Activated CD4-positive, CD25-positive, alpha-beta regulatory T cell treated with anti-CD3 and anti-CD28 coated beads, Interleukin-2, amount 50 U/mL, for 16 hours (primary cell): ENCODE measurements at places on chromosomes 5 and 9.

DNA sequence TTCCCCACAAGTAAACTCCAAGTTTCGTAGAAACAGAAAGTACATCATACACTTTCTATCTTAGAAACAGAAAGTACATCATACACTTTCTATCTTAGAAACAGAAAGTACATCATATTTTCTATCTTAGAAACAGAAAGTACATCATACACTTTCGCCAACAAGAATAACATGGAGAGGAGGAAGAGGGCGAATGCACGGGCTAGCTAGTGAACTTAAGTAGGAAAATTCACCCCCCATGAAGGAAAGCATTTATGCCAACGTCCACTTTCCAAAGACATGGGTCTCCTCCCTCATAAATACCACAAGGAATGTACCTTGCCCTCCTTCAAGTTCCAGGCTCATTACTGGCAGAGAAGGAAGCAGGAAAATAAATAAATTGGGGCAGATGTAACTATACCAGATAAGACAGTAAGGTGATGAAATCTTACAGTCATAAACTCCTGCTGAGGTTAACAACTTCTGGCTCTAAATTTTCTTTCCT is 64.7 kb downstream of the FRMD3 start:
- DNase-seq: no peak

DNA sequence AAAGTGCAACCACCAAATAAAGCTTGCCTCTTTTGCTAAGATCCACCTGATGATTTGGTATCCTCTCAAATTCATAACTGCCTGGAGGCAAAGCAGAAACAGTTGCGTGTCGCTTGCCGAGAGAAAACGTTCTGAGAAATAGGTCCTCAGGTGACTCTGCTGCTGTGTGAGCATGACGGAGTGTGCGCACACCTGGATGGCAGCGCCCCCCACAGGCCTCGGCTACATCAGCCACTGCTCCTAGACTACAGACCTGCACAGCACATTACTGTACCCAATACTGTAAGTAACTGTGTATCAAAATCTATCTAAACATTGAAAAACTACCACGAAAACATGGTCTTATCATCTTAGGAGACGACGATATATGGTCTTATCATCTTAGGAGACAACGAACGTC is 87.4 kb downstream of the CAMSAP1 start:
- DNase-seq: no peak

DNA sequence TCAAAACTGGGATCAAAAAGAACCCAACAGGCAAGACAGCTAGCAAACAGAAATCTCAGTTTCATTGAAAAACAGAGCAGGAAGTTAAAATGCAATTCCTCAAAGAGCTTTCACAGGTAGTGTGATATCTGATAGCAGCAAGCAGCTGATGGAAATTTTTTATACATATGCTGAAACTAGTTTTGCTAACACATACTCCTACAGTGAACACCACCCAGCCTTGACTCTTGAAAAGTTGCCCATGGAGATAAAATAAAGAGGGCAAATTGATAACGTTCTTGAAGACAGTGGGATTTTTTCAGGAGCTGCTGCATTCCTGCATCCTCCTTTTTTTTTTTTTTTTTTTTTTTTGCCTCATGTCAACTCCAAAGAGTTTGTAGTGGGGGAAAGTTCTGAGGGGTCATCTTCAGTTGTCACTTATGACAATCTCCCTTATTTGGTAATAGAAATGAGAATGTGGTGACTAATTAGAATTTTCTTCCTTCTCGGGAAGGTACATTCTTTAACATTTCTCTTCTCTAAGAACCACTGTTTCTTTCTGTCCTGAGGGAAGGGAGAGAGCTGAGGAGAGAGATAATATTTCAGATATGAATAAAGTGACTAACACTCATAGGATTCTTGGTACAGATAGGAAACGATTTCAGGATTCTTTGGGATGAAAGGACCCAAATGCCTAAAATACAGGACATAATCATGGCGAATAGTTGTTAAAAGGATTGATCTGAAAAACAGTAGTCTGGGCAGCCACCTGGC is 24.6 kb downstream of the SH3RF2 start:
- DNase-seq: no peak

GRCh38 chr5:162274679-162275078 is 207.1 kb downstream of the GABRG2 start:
- no peak for DNase-seq

DNA sequence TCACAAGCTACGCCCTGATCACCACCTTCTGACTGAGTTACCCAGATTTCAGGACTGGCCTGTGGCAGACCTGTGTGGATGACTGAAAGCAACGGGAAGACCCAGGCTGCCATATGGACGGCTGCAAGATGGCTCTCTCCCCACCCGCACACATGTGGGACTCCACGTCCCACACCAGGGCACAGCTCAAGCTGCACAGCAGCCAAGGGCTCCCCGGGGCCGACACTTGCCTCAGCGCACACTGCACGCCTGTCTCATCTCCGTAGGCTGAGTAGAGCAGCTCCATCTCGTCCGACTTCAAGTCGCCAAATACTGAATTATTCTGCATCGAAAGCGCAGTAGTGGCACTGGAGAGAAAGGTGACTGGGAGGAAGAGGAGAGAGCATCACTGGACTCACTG is 14.5 kb downstream of the BRD9 start:
- DNase-seq: no peak

- DNase-seq: no peak
Measured at GRCh38 chr5:67483453-67484030, 286.9 kb upstream of the CD180 start.

DNA sequence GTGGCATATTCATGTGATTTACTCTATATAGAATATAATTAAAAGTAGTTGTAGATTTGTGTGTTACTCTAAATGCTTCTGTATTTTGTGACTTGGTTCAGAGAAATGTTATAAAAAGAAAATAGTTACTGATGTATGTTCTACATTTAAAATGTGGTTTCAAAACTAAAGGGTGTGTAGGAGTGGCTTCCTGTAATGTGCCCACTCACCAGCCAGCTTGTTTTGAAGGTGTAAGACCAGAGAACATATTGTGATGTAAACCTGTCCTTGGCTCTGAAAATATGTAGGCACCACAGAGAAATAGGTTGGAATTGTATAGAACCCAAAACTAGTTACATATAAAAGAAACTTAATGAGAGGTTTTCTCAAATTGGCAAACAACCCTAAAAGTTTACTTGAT is 51.2 kb upstream of the ARRDC3 start:
- no peak for DNase-seq

- no peak for DNase-seq
Measured at GRCh38 chr9:27386571-27387091, 89.7 kb upstream of the EQTN start.

- DNase-seq: no peak
Measured at GRCh38 chr9:18075253-18075952, 398.6 kb upstream of the ADAMTSL1 start.

GRCh38 chr9:111828193-111828592 is 33.5 kb upstream of the SHOC1 start:
- DNase-seq: no peak

DNA sequence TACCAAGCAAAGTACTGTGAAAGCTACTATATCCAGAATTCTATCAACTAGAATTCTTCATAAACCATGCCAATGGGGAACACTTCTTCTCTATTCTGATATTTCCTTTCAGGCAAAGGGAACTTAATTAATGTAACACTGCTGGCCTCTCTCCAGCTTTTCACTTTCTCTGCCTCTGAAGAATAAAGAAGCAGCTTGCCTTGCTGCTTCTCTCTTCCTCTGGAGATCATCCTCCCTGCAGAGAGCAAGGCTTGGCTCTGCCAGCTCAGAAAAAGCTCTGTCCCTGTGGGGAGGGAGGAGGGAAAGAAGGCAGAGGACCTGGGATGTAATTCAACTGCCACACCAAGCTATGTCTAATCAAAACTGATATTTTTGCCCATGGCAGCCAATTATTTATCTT is 6.5 kb downstream of the CTNND2 start:
- DNase-seq: no peak

- DNase-seq: no peak
Measured at GRCh38 chr5:107254214-107254901, 416.4 kb downstream of the EFNA5 start.

DNA sequence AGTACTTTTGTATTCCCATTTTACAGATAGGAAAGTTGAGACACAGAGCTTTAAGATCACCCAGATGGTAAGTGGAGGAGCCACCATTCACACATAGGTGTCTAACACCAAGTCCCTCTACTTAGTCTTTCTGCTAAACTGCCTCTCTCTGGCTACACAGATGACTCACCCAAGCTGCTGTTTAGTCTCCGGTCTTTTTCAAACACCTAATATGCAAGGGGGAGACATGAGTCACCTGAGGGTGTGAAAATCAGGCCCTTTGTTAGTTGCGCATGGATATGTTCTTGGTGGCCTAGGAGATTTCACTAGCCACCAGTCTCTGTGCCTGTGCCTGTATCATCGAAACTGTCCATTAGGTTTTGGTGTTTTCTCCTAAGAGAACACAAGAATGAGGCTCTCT is 117.8 kb downstream of the MAST4 start:
- no peak for DNase-seq

DNA sequence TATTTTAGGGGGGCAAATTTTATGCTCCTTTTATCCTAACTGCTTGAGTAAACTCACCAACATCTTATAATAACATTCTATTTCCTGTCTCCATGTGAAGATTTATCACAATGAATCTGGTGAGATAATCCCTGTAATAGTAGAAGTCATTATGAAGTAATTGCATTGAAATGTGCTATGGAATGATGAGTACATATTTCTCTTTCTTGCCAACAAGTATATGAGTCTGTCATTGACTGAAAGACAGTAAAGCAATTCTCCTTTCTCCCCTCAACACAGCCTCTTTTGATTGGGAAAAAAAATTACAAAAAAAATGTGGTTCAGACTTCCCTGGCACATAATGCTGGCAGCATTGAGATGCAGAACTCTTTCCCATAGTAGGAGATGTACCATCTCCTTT is 459.2 kb upstream of the RGMB start:
- DNase-seq: no peak

DNA sequence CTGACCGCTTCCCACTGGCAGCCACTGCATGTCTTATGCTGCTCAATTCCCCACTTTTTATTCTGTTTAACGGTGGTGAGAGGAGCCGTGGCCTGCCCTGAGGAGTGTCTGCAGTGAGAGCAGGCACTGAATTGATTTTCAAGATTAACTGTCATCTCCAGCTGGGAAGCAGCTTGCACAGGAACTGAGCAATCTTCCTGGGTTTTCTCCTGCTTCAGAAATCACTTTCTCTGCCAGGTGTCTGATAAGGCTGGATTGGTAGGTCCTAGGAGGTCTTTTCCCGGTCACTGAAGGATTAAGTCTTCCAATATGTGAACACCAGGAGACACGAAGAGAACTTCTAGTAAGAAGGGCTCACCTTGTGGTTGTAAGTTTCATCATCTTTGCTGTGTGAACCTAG is 181.1 kb upstream of the RAD23B start:
- DNase-seq: no peak

DNA sequence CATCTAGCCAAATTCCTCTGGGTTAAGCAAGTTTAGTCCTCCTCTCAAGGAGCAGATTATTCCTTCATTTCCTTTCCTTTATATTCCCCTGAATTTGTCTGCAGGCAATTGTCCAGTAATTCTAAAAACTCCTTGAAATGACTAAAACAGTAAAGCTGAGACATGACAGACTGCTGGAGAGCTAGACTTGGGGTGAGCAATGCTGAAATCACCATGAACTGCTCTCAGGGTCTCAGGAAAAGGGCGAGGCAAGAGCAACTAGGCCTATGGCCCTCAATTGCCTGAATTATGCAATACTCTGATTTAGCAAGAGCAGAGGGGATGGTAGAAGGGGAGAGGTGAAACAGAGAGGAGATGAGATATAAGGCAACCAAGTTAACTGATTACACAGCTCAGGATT is 172.9 kb upstream of the NREP start:
- no peak for DNase-seq

DNA sequence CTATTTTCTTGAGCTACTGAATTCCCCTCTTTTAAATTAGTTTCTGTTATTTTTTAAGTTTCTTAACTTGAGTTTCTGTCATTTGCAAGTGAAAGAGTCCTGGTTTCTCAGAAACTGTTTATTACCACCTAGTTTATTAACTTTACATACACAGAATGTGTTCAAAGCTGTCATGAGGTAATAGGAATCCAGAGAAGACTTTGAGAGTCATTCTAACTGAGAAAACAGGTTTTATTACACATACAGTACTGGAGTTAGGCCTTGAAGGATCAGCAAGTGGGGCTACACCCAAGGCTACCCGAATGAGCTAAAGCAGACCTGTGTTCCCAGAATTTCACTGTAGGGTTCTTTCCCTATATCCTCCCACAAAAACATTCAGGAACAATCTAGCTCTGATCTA is 33.1 kb downstream of the FAM114A2 start:
- no peak for DNase-seq

- DNase-seq: no peak
Measured at GRCh38 chr5:81856948-81857928, 106.3 kb upstream of the SSBP2 start.

- no peak for DNase-seq
Measured at GRCh38 chr5:40233268-40233667, 446.4 kb upstream of the PTGER4 start.

- DNase-seq: no peak
Measured at GRCh38 chr5:177355162-177355867, 2.4 kb upstream of the RGS14 start.

- no peak for DNase-seq
Measured at GRCh38 chr5:1366514-1366913, 21.6 kb upstream of the CLPTM1L start.

DNA sequence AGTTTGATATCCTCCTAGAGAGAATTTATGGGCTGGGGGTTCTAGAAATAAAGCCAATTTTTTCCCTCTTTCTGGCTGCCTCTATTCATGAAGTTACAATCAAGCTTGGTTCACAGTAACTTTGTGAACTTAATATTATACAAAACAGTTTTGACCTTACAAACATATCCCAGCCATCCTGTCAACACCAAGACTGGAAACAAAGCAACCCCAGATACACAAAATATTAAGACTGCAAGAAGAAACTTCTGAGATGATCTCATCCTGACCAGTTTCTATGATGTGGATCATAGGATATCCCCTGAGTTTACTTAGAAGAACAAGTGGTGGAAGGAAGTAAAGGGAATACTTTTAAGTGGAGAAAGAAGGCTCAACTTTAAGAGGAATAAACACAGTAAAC is 28.3 kb upstream of the CER1 start:
- DNase-seq: no peak
